ENCODE measurements at places on chromosomes 3 and 15. TPM values are rescaled to one million over a fixed set of nuclear protein-coding genes. Genes with fewer than 3 reads are reported as not detected.

DNA sequence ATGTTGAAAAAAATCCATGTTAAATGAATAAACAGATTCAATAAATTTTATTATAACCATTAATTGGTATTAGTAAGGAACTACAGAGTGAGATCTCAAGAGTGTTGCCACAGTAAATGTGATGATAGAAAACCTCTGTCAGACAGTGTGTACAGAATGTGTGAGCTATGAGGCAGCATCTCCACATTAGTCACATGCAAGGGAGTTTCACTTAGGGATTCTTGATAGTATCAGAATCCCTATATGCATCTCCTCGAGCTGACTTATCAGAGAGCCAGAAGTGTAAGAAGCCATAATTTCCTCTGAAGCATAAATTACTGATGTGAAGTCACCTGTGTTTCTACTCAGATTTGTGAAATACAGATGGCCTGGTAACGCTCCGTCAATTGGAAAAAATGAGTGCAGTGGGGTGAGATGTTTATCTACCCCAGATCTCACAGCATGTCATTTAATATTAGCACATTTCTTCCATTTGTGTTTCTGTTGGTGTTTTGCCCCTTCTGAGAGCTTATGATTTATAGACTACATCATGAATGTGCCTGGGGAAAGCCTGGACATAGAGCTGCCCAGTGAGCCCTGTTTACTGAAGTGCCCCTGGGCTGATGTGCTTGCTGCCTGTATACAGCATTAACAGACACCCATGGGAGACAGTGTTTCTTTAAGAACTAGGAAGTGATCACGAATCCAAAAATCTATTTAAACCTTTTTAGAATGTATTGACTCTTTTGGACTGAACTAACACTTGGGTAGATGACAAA, 262.4 kb downstream of the CPNE4 start:
- DNase-seq: no peak

GRCh38 chr3:25246913-25247312, 181.2 kb upstream of the RARB start:
- DNase-seq: no peak

DNA sequence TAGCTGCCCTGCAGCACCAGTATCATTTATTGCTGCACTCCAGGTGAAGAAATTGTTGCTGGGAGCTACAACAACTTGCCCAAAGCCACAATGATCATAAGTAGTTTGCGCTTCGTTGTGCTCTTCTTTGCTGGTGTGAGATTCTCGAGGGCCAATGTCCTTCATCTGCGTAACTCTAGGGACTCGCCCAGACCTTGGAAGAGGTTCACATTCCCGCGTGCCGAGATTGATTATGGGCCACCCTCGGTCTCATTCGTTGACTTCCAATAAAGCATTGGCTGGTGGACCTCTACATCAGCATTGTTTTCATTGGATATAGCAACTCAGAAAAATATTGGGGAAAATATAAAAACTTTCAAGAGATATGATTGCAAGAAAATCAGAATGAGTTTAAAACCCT, 423 bp upstream of the PHLDB2 start:
- no peak for DNase-seq

- DNase-seq: peak; percentile 86
Observed at GRCh38 chr3:141796889-141797781, 33.9 kb downstream of the GRK7 start.

- DNase-seq: no peak
Observed at GRCh38 chr3:103136621-103137020, 701.8 kb downstream of the ZPLD1 start.

- DNase-seq: no peak
Observed at GRCh38 chr3:35528728-35529127, 110.6 kb upstream of the ARPP21 start.

DNA sequence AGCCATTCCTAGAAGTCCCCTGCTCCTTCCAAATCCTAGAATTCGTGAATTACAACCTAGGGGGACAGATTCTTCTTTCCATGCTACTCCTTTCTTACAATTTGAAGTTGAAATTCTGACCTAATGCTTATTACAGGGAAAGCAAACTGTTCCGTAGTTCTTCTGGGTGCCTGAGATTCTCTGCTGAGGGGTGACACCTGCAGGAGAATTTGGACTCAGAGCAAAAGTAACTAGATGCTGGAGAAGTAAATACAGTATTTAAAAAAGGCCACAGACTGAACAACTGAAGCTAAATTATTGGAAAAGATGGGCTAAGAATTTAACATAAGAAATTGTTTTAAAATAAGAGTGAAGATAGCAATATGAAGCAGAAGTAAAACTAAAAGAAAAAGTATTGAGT, 37.9 kb downstream of the ACAD9 start:
- DNase-seq: no peak

GRCh38 chr15:100211855-100212850, 129.6 kb downstream of the ADAMTS17 start:
- no peak for DNase-seq

DNA sequence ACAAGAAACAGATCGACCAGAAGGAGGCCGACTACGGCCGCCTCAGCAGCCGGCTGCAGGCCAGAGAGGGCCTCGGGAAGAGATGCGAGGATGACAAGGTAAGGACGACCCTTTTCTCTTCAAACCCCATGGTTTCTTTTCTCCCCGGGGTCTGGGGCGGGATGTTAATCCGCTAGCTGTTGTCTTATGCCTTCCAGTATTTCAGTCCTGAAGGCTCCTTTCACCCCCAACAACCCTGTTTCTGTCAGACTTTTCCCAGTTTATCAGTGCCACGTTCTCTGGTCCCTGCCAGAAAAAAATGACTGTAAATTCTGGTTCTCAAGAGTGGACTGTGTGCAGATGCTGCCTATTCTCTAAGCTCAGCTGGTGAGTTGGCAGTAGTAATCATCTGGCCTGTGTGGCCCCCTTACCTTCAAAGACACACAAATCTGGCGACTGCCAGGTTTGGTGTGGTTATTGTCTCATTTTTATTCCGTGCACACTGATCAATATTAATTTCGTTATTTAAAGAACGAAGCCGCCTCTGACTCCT, 806 bp downstream of the GOLM2 start:
- DNase-seq: no peak

DNA sequence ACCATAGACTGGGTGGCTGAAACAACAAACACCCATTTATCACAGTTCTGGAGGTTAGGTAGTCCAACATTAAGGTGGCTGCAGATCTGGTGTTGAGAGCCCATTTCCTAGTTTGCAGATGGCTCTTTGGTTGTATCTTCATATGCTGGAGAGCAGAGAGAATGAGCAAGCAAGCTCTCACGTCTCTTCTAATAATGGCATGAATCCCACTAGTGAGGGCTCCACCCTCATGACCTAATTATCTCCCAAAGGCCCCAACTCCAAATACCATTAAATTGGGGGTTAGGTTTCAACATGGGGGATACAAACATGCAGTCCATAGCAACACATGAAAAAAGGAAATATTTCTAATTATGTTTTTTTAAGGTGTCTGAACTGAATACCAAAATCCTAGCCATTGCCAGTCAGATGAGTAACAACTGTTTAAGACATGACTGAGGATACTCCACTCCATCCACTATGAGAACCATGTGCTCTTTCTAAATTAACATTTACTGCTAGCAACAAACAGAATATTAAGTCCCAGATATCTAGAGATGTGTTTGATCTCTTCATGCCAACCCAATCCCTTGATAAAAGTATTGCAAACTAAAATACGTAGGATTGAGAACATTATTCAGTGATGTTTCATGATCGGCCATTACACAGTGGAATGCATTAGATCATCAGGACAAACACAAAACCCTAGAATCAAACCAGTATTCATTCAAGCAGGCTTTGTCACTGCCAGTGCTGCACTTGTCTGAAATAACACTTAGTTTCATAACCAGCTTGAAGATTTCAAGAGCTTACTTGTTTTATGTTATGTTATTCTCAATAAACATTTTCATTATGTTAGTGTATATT, 340.3 kb downstream of the SLC9A9 start:
- DNase-seq: no peak

- DNase-seq: no peak
Observed at GRCh38 chr3:40663280-40663679, 138.5 kb downstream of the ZNF621 start.

DNA sequence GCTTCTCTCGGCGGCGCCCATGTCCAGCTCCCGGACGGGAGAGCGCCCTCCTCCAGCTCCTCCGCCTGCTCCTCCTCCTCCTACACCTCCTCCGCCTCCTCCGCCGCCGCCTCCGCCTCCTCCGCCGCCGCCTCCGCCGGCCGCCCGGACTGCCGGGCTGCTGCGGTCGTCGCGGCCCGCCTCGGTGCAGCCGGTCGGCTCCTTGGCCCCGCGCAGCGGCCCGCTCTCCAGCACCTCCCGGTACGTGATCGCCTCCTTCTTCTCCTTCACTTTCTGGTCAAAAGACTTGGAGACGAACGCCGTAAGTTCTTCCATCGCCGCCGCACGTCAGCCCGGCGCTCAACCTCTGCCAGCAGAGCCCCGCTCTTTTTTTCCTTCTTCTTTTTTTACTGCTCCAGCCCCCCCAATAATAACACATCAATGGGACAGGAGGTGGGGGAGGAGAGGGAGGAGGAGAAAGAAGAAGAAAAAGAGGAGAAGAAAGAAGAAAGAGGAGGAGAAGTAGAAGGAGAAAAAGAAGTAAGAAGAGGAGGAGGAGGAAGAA, 438 bp downstream of the SHOX2 start:
- DNase-seq: peak; percentile 82

- no peak for DNase-seq
Observed at GRCh38 chr3:194261581-194262063, 89.5 kb downstream of the CPN2 start.

GRCh38 chr3:131819381-131820055, 215.3 kb downstream of the CPNE4 start:
- DNase-seq: no peak

- DNase-seq: no peak
Observed at GRCh38 chr3:94026623-94027022, 1.8 kb downstream of the STX19 start.

- DNase-seq: no peak
Observed at GRCh38 chr3:152466784-152467183, 198.1 kb downstream of the MBNL1 start.

DNA sequence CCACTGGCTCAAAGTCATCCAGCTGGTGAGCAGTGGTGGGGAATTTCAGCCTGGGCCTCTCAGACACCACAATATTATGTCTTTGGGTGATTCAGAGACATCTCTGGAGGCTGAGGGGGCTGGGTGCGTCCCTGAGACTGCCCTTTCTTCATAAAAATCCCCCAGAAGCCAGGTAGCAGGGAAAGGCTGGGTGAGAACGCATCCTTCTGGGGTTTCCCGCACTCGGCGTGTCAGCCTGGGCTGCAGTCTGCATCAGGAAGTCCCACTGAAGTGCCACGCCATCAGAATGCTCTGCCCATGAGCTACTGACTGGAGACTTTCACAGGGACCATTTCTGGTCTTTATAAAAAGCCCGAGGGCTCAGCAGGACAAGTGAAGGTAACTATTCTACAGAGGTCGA, 148.8 kb upstream of the SLC6A11 start:
- DNase-seq: no peak

DNA sequence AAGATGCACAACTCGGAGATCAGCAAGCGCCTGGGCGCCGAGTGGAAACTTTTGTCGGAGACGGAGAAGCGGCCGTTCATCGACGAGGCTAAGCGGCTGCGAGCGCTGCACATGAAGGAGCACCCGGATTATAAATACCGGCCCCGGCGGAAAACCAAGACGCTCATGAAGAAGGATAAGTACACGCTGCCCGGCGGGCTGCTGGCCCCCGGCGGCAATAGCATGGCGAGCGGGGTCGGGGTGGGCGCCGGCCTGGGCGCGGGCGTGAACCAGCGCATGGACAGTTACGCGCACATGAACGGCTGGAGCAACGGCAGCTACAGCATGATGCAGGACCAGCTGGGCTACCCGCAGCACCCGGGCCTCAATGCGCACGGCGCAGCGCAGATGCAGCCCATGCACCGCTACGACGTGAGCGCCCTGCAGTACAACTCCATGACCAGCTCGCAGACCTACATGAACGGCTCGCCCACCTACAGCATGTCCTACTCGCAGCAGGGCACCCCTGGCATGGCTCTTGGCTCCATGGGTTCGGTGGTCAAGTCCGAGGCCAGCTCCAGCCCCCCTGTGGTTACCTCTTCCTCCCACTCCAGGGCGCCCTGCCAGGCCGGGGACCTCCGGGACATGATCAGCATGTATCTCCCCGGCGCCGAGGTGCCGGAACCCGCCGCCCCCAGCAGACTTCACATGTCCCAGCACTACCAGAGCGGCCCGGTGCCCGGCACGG, 991 bp downstream of the SOX2 start:
- DNase-seq: no peak

DNA sequence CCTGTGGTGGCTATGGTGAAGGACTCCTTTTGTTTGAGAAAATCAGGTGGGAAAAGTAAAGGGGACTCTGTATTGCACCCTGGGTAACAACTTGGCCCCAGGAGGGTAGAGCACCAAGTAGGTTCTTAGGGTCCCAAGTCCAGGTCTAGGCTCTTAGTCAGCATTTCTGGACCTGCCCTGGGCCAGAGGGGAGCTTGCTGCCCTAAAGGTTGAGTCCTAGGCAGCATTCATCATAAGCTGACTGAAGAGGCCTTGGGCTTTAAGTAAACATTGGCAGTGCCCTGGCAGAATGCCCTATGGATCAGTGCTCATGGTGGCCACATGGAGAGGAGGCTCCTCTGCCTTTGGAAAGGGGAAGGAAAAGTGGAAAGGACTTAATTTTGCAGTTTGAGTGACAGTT, 268.5 kb upstream of the CTNNB1 start:
- no peak for DNase-seq

- no peak for DNase-seq
Observed at GRCh38 chr15:90598031-90598577, 68.4 kb downstream of the CRTC3 start.

GRCh38 chr3:190019844-190020243, 100.9 kb downstream of the P3H2 start:
- DNase-seq: no peak

DNA sequence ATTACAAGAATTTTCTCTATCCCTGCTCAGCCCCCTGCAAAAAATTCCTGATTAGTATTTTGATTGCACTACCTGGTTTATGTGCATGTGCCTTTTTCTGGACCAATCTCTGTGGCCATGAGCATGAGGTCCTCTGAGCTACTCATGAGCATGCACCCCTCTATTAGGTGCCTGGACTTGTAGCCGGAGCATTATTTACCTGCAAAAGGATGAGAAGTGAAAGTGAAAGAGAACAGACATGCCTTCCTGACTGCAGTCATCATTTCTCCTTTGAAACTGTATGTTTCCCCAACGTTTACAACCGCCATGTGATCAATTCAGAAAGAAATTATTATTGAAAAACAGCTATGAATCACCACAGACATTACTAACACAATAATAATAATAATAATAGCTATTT, 1008.8 kb downstream of the ROBO2 start:
- no peak for DNase-seq

CPN2 gene
- not detected for total RNA-seq

MRPS25 gene
- 37.6 TPM for total RNA-seq

THRB gene
- 59.7 TPM for total RNA-seq

ROPN1 gene
- total RNA-seq: not detected

SLC15A2 gene
- 5.5 TPM for total RNA-seq

FOXP1 gene
- total RNA-seq: 263 TPM
